ENCODE measurements at places on chromosomes 11 and 22.
A peak's percentile ranks its signal among the peaks of the same experiment; 100 is the strongest.

DNA sequence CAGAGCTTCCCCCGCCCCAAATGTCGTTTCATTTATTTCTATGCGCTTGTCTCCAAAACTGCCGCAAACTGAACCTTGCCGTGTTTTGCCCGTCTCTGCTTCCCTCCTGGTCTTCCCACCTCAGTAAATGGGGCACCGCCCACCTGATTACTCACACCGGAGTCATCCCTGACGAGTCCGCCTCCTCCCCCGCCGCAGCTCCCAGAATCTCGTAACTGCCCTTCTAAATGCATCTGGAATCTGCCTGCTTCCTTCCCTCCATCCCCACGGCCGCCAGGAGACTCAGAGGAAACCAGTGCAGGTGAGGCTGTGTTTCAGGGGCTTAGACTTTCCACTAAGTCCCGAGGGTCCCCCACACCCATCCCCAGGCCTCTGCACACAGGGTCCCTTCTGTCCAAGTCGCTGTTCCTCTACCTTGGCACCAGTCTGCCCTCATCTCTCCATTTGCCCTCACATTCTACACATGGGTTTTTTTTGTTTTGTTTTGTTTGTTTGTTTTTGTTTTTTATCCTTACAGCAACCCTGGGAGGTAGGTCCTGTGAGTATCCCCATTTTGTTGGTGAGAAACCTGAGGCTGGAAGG lies 62.6 kb upstream of the PHF21B start:
- no peaks in the 10 kb centered on the region for H3K36me3 ChIP-seq
- H3K4me3 ChIP-seq: no peak overlapping the region
- H3K27ac ChIP-seq: no peak overlapping the region

DNA sequence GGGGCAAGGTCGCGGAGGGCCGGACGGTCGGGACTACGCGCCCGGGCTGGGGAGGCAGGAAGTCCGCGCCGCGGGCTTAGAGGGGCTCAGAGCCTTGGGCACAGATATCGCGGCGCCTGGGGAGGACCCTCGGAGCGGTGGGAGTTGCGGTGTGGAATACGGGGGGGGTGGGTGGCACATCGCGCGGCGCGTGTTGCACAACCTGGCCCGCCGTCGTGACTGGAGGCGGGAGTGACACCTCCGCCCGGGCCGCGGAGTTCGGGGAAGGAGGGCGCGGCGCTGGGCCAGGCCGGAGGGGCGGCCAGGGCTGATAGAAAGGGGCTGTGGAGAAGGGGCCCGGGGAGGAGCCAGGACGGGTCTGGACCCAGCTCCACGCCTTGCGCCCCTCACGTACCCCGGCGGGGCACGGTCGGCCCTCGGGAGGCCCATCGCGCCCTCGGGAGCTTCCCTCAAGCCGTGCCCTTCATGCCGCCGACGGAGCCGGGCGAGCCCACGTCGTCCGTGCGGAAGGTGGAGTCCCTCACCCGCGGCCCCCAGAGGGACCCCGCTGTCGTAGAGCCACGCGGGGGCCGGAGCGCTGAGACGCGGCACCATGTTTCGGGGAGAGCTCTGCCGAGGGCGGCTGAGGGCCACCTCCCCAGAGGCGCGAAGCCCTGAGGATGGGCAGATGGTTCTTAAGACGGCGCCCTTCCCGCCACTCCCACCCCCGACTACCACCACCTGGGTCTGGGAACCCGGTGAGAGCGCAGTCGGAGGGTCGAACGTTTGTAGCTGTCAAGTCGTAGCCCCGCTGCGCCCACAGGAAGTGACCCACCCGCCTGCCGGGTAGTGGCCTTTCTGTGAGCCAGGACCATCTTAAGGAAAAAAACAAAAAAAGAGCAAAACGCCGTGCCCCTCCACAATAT lies 729 bp downstream of the IL17RA start:
- peak overlapping the region; percentile 78 for H3K27ac ChIP-seq
- no peaks in the 10 kb centered on the region for H3K27me3 ChIP-seq
- DNase-seq: peak; percentile 31
- H3K4me1 ChIP-seq: peaks cover 47% of the 10 kb centered on the region

DNA sequence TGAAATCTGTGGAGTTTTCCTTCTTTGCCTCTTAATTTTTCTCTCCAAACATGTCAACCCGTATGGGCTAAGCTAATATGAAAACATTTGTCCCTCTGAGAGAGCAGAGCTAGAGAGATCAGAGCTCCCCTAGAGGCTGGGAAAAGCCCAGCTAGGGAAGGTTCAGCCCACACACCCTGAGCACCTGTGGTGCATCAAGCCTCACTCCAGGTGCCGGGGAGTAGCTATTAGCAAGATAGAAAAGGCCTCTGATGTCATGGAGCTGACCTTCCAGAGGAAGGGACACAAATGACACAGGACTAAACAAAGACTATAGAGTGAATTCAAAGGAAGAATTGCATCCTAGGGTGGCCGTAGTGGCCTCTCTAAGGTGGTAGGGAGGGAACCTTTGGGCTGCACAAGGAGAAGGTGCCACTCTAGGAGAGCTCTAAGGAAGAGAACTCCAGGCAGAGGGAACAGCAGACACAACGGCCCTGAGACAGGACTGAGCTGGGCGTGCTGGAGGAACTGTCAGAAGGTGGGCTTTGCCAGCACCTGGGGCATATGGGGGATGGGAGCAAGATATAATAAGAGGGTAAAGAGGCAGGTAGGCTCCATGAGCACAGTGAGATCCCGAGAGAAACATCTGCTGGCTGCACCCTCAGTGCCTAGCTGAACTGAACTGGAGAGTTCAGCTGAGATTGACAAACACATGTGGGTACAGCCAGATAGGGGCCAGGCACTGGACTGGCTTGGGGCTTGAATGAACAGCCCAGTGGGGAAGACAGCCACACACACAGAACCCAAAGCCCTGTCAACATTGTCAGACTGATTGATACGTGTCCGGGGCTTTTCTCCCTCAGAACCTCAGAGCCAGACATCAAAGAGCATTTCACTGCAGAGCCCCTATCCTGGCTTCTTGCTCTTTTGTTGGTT lies 65.5 kb upstream of the DRD2 start:
- H3K36me3 ChIP-seq: no peaks in the 10 kb centered on the region
- no peak overlapping the region for H3K27ac ChIP-seq
- H3K27me3 ChIP-seq: peaks cover 19% of the 10 kb centered on the region
- no peak overlapping the region for H3K4me3 ChIP-seq

DNA sequence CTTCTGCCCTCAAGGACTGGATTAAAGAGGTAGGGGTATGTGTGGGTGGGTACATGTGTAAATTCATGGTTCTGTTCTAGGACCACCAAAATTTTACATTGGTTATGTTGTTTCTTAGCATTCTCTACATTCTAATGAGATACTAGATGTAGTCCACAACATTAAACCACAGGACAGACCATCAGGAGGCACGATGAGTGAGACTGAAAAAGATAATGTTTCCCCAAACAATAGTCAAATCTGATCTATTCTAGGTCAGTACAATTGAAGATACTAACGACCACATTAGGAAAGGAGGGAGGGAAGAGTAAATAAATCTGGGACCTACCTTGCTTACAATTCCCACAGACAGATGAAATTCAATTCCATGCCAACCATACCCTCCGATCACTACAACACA lies 42.2 kb downstream of the MRTFA start:
- no peak for DNase-seq
- H3K27me3 ChIP-seq: no peaks in the 10 kb centered on the region
- no peak overlapping the region for H3K27ac ChIP-seq
- H3K4me3 ChIP-seq: no peak overlapping the region

DNA sequence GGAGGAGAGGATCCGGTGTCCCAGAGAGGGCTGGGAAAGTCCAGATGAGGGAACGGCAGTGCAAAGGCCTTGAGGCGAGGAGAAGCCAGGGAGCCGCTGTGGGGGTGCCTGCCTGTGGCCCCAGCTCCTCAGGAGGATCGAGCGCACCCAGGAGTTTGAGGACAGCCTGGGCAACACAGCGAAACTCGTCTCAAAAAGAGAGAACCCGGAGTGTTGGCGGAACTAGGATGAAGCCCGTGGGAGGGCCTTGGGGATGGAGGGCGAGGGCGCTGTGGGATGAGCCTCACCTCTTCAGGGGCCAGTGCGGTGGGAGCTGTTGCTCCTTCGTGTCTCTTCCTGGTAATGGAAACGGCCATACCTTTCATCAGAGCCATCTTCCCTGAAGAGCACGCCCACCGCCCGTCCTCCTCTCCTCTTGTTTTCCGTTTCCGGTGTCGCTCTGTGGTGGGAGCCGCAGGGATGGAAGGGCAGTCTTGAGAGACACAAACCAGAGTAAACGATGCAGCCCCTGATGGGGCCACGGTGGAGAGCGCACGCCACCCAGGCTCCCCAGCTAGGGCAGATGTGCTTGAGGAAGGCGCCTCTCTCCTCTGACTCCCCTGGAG lies 15.7 kb downstream of the TRMU start:
- no peak overlapping the region for H3K4me3 ChIP-seq
- no peaks in the 10 kb centered on the region for H3K4me1 ChIP-seq

DNA sequence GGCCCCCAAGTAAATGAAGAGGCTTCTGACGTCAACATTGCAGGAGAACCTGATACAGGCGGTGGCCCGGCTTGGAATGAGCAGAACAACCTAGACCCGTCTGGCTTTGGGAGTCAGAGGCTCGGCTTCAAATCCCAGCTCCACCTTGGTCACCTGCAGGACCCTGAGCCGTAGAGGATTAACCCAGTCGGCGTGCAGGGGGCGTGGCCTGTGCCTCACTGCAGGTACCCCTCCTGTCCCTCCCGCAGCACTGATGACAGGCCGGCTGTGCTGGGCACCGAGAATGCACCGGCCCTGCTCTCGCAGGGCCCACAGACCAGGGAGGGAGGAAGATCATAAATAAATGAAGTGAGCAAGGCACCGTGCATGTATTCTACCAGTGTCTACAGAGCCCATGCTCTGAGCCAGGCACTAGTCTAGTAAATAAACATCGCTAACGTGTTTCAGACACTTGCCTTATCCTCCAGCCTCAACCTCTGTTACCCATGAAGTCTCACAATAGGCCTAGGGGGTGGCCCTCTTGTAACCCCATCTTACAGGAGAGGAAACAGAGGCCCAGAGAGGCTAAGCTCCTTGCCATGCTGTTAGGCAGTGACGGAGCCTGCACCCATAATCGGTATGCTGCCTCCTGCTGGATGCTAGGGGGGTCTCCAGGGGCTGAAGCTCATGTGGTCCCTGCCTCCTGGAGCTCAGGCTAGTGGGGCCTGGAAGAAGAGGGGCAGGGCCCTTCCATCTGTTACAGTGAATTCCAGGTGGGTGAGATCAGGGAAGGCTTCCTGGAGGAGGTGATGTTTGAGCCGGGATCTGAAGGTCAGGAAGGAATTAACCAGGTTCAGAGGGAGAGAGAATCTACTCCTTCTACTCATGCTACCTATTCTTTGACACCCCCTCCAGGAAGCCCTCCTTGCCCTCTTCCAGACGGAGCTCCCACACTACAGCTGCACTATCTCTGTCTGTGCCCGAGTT lies 53.4 kb downstream of the RTL6 start:
- no peaks in the 10 kb centered on the region for H3K36me3 ChIP-seq
- peaks cover 2% of the 10 kb centered on the region for H3K4me1 ChIP-seq
- no peak overlapping the region for H3K4me3 ChIP-seq
- no peak for DNase-seq

- H3K4me3 ChIP-seq: no peak overlapping the region
- H3K36me3 ChIP-seq: no peaks in the 10 kb centered on the region
- no peak for DNase-seq
- H3K27me3 ChIP-seq: no peaks in the 10 kb centered on the region
Observed at GRCh38 chr22:32619614-32620426, 145.2 kb downstream of the FBXO7 start.

DNA sequence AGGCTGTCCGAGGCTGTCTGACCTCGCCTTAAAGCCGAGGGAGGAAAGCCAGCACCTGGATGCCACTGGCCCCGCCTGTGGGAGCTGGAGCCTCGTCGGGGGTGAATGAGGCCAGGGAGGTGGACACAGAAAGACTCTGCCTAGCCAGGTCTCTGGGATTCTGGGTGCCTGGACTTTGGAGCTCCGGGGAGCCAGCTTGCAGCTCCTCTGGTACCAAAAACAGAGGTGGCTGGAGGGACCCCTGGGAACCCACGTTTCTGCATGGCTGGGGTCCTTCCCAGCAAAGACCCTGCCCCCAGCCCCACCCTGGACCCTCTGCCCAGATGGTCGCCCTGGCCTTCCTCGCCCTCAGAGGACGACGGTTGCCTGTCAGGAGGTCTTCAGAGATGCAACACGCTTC lies 239.7 kb downstream of the BRD1 start:
- no peaks in the 10 kb centered on the region for H3K36me3 ChIP-seq
- H3K4me1 ChIP-seq: no peaks in the 10 kb centered on the region
- no peak overlapping the region for H3K27ac ChIP-seq
- no peak for DNase-seq
- H3K4me3 ChIP-seq: no peak overlapping the region

DNA sequence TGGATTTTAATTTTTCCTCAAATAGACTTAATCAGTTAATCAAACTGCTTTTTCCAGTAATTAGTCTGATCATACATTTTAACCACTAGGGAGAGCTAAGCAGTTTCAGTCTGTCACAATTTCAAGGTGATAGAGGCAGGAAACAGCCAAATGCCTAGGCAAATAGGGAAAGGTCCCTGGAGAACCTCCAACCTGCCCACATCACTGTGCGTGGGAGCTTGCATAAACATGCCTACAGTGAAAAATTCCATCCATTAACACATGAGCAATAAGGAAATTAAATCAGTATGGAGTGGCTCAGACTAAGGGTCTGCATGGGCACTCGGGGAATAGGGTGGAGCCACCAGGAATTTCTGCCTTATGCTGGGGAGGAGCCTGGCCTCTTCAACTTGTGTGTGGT lies 74.6 kb downstream of the AASDHPPT start:
- H3K4me1 ChIP-seq: no peaks in the 10 kb centered on the region
- peaks cover 29% of the 10 kb centered on the region for H3K27me3 ChIP-seq
- no peak for DNase-seq
- no peak overlapping the region for H3K4me3 ChIP-seq
- no peaks in the 10 kb centered on the region for H3K36me3 ChIP-seq
- no peak overlapping the region for H3K27ac ChIP-seq

- H3K27me3 ChIP-seq: peaks cover 7% of the 10 kb centered on the region
- DNase-seq: no peak
- no peaks in the 10 kb centered on the region for H3K36me3 ChIP-seq
Observed at GRCh38 chr22:44425694-44426045, 72.4 kb downstream of the RTL6 start.

DNA sequence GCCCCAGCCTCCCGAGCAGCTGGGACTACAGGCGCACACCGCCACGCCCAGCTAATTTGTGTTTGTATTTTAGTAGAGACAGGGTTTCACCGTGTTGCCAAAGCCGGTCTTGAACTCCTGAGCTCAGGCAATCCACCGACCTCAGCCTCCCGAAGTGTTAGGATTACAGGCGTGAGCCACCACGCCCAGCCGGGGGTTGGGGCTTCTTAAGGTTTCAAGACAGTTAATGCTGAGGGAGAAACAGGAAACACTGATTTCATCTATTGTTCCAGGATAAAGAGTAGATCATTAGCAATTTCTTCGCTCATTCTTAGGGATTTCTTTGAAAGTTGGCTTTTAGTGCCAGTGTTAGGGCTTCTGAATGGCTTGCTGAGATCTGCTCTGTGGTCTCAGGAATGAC lies 21.2 kb upstream of the CLMP start:
- no peak for DNase-seq
- H3K4me3 ChIP-seq: no peak overlapping the region
- H3K27me3 ChIP-seq: peaks cover 26% of the 10 kb centered on the region

GRCh38 chr11:70641369-70641768 lies 243.0 kb downstream of the CTTN start:
- H3K36me3 ChIP-seq: no peaks in the 10 kb centered on the region
- peaks cover 36% of the 10 kb centered on the region for H3K27me3 ChIP-seq
- no peaks in the 10 kb centered on the region for H3K4me1 ChIP-seq
